Substantia nigra (tissue), 51 donors: ENCODE measurements at places on chromosomes 11 and 22.
A peak's percentile ranks its signal among the peaks of the same experiment; 100 is the strongest.

- no peak for DNase-seq
Measured at GRCh38 chr22:49268924-49269323, 558.7 kb downstream of the BRD1 start.

DNA sequence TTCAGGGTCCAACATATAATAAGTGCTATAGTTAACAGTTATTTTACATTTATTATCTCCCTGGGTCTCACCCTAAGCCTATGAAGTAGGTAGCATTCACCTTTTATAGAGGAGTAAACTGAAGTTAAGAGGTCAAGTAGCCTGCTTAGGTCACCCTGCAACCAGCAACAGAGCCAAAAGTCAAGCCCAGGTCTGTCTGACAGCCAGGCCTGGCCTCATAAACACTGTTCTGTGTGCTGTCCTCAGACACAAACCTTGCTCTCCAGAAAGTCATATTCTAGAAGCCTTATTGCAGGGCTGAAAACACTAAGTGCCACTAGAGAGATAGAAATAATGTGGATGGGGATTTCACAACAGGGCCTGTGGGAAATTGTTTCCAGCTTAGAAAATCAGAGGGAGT lies 59.3 kb downstream of the BDNF start:
- DNase-seq: no peak

DNA sequence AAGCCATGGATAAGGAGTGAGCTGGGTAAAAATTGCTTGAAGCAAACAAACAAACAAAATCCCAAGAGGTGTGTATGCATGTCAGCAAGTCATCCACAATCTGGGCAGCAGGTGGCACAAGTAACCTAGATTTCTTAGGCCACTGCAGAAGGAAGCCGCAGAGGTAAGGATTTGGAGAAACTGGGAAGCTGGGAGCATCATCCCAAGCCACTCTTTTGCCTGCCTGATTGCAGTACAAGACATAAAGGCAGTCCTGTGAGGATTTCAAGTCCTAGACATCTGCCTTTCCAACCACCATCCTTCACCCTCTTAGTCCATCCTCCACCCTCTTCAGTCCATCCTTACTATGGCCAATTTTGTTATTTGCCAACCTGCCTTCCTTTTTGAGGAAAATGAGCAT lies 67.2 kb upstream of the BMAL1 start:
- DNase-seq: peak; percentile 7

DNA sequence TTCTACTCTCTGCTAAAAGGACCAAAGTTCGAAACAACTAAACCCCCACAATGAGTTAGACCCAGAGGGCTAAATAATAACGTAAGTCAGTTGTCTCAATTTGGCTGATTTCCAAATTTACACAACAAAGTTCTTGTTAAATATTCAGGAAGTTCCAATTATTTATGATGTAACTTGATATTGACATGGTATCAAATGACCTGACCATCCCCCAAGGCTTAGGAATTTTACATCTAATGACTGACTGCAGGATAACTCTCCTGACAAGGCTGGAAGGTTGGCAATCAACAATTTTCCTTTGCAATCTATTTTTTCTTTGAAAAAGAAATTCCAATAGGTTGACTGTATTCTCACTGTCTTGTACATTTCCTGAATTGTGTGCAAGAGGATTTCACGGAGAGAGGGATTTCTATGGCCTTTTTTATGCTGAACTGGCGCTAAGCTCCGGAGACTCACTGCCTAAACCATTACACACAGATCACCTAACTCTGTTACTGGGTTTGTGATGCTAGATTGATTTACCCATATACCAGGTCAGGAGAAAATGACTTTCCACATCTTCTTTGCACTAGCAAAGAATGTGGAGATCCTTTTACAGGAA lies 9.6 kb upstream of the CDON start:
- DNase-seq: no peak

DNA sequence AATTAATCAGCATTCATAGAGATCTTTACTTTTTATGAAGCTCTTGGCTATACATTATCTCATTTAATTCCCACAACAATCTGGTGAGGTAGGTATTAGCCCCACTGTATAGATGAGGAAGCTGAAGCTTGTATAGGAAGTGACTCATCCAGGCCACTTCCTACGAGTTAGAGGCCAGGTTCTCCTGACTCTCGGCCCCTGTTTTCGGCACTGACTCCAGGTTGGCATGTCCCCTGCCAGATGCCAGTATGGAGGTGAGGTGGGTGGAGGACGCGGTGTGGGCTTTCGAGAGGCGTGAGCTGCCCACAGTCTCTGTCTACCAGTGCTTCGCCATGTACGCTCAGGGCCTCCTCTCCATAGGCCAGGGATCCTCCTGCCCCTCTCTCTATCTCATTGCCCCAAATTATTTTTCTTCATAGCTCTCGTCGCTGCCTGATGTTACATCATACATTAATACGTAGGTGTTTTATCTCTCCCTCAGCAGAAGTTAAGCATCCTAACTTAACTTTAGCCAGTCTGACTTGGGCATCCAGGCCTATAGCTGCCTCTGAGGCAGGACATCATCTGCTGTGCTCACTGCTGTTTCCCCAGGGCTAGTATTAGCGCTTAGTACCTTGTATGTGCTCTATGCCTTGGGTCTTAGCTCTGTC lies 9.0 kb downstream of the DGAT2 start:
- no peak for DNase-seq

DNA sequence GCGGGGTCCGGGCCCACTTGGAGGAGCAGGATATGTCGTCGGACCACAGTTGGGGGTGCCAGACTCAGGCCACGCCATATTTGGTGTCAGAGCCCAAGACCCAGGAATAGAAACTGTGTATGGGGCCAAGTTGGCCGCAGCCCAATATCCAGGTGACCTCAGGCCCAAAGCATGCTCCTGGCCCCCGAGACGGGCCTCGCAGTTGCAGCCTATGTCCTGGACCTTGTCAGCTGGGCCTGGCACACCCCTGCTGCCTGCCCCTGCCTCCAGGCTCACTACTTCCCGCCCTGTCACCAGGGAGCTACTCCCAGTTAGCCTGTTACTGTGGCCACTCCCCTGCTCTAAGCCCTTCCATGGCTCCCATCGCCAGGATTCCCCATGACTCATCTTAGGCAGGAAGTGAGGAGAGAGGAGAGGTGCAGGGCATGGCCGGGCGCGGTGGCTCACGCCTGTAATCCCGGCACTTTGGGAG lies 23.1 kb downstream of the A4GALT start:
- DNase-seq: no peak

- DNase-seq: no peak
Measured at GRCh38 chr11:8745431-8746253, 63.0 kb downstream of the RPL27A start.
